ENCODE measurements at places on chromosomes 3 and 15.

- no peak for DNase-seq
Observed at GRCh38 chr3:64470436-64470835, 217.4 kb downstream of the ADAMTS9 start.

DNA sequence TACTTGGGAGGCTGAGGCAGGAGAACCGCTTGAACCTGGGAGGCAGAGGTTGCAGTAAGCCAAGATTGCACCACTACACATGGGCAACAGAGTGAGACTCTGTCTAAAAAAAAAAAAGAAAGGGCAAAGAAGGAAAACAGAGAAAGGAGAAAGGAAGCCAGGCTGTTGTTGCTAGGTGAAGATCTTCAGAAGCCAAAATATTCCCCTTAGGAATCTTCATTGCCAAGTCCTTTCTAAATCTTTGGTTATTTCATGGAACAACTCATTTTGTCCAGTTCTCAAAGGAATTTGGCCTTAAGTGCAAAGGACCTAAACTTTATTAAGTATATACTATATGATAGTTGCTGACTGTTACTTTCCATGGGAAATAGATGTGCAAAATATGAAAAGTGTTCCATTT lies 59.2 kb upstream of the OSBPL11 start:
- no peak for DNase-seq

- no peak for DNase-seq
Observed at GRCh38 chr15:51588966-51589365, 33.6 kb downstream of the DMXL2 start.

- peak; percentile 4 for DNase-seq
Observed at GRCh38 chr15:61327019-61327631, 98.0 kb upstream of the RORA start.

DNA sequence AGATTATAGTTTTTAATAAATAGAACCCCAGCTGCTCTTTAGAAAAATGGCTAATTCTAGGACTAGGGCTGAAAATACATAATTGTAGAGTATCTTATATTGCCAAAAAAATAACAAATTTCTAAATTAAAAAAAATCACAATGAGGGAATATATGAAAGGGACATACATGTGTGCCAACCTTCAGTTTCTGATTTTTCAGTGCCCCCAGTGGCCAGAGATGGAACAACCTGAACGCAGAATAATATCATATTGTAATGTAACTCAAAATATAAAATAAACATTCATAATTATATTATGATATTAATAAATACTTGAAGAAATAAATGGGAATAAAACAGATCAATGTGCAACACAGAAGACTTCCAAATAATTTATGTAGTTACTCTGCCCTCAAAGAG lies 460.5 kb downstream of the ZNF385D start:
- no peak for DNase-seq

GRCh38 chr3:77468626-77469020 lies 428.7 kb downstream of the ROBO2 start:
- DNase-seq: no peak

DNA sequence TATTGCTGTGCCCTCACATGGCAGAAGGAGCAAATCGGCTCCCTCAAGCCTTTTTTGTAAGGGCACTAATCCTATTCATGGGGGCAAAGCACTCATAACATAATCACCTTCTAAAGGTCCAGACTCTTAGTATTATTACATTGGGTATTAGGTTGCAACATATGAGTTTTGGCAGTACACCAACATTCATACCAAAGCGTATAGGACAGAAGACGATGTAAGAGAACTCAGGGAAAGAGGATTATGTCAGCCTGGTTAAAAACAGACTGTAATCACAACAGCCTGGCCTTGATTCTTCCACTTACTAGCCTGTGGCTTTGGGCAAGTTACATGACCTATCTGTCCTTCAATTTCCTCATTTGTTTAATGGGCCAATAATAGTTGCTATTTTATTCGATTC lies 828.5 kb upstream of the NECTIN3 start:
- DNase-seq: no peak

GRCh38 chr15:39959411-39959810 lies 25.5 kb downstream of the EIF2AK4 start:
- no peak for DNase-seq

GRCh38 chr3:128079823-128080222 lies 27.6 kb downstream of the SEC61A1 start:
- DNase-seq: no peak

GRCh38 chr3:119205209-119205608 lies 31.8 kb downstream of the UPK1B start:
- DNase-seq: no peak

- no peak for DNase-seq
Observed at GRCh38 chr3:197518881-197519421, 36.8 kb downstream of the BDH1 start.
